ENCODE measurements at places on chromosomes 12 and 14. TPM values are rescaled to one million over a fixed set of nuclear protein-coding genes. Genes with fewer than 3 reads are reported as not detected.

The SLC24A4 gene
- 0.53 TPM for polyA plus RNA-seq

The SDR9C7 gene
- not detected for polyA plus RNA-seq

The ASB2 gene
- polyA plus RNA-seq, result 1.7 TPM

The NELL2 gene
- 42.5 TPM for polyA plus RNA-seq

The KRT78 gene
- polyA plus RNA-seq, result 0.14 TPM

The NOS1 gene
- 0.41 TPM for polyA plus RNA-seq

The LRRC43 gene
- 3.3 TPM for polyA plus RNA-seq
